ENCODE measurements at places on chromosomes 2 and 18.

- peak; percentile 70 for DNase-seq
These were observed 318.7 kb upstream of the NCKAP5 start for GRCh38 chr2:133886735-133887675.

DNA sequence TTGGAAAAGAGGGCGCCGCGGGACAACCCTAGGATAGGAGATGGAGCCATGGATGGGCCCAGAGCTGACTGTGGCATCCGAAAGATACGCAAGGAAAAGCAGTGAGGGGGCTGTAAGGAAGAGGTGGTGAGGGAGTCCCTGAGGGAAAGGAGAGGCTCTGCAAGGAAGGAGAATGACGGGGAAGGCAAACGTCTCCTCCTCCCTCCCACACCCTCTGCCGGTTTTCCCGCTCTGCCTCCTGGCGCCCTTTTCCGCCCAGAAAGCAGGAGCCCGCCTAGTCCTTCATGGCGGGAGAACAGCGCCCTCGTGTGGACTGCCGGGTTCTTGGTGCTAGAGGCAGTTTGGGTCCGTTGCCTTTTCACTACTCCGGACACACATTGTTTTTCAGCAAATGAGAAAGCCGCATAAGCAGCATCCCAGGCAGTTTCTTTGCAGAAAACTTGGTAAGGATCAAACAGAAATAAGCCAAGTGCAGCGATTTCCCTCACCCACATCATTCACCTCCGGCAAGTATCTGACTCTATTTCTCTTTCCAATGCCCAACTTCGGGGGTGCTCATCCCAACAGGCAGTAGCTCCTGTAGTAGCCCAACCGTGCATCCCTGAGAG is 200.4 kb downstream of the INO80D start:
- DNase-seq, result peak; percentile 74

- no peak for DNase-seq
These were observed 2003.8 kb upstream of the PIK3C3 start for GRCh38 chr18:39951142-39951720.

- DNase-seq, result no peak
These were observed 386.5 kb upstream of the SLC39A10 start for GRCh38 chr2:195270466-195271039.

DNA sequence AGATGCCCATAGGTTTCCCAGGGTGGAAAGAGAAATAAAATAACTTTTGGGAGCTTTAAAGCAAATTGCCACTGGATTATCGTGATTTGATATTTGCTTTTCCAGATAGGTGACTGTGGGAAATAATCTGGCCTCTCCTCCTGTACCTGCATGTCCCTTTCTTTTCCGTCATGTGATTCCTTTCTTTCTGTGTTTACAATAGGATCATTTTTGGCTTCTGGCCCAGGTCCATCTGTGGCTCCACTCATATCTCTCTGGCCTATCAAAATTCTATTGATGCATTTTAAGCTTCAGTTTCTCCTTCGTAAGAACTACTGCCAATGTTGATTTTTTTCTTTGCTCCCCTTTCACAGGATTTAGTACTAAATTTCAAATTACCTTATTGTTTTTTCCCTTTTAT is 153.6 kb downstream of the CCDC85A start:
- no peak for DNase-seq

- peak; percentile 36 for DNase-seq
These were observed 35.8 kb upstream of the CACNB4 start for GRCh38 chr2:152134488-152135280.

- peak; percentile 36 for DNase-seq
These were observed at the start of gene SERPINE2 for GRCh38 chr2:224039080-224039769. Gene SERPINE2 (minus strand): TSS chr2:224039286. CDS start chr2:224001900, 37,386 bp downstream.

GRCh38 chr2:33498291-33498956 is 22.0 kb downstream of the RASGRP3 start:
- peak; percentile 78 for DNase-seq

- DNase-seq, result no peak
These were observed at the start of gene GBX2 for GRCh38 chr2:236168110-236169080. Gene GBX2 (minus strand): TSS chr2:236168386. CDS start chr2:236167971, 415 bp downstream.

GRCh38 chr2:46674488-46674887 is 195.1 kb downstream of the TMEM247 start:
- DNase-seq, result no peak

DNA sequence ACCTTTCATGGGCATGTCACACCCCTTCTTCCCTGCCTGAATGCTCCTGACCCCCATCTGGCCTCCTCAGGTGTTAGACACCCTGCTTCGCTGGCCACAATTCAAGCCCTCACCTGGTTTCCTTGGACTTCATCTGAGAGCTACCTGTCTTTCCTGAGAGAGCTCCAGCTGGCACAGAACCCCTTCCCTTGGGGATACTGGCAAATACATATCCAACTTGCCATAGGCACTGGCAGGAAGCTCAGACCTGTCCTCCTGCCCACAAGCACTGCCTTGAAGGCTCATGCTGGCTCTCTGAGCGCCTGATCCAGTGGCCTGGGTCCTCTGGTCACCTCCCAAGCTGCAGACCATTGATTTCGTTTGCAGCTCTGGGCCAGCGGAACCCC is 74.1 kb upstream of the MAP4K3 start:
- DNase-seq, result no peak

DNA sequence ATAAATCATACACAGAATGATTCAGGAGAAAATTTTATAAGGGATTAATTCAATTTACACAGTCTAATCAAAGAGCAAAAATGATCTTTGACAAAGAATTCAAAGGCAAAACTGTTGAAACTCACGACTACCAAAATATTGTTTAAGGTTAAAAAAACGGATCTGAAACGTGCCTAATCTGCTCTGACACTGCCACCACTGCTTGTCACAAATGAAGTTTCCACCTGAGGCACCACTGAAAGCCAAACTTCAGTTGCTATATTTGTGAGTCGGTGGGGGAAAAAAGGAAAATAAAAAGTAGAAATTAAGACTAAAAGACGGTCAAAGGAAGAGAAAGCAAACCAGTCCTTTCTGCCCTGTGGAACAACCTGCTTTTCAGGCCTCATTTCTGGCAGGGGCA is 140.6 kb upstream of the DNMT3A start:
- DNase-seq, result no peak

DNA sequence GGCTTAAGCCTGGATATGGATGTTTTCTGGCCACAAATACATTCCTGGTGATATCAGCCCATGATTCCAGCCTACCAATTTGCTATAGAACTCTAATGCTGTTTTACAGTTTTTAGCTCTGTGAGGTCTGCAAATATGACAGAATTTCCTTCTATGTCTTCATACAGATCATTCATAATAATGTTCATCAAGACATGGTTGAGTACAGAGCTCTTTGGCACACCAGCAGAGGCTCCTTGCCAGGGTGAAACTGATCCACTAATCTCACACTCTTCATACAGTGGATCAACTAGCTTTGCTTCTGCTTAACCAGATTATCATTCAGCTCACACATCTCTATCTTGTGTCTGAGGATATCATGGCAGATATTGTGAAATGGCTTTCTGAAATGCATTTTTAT is 672.1 kb downstream of the STK39 start:
- DNase-seq, result no peak

DNA sequence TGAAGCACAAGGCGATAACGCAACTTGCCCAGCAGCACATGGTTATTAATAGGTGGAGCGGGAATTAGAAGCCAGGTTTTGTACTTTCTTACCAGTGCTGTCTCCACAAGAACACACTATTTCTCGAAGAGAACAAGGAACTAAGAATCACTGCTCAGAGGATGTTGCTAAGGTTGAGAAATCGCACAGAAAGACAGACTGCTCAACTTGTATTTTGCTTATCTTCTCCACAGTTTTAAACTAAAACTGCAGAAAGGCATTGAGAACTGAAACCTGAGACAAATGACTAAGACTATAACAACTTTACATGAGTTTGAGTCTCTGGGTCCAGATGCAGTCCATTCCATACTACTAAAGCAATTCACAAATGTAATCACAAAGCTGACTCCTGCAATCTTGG is 6.2 kb downstream of the PRKD3 start:
- peak; percentile 70 for DNase-seq

DNA sequence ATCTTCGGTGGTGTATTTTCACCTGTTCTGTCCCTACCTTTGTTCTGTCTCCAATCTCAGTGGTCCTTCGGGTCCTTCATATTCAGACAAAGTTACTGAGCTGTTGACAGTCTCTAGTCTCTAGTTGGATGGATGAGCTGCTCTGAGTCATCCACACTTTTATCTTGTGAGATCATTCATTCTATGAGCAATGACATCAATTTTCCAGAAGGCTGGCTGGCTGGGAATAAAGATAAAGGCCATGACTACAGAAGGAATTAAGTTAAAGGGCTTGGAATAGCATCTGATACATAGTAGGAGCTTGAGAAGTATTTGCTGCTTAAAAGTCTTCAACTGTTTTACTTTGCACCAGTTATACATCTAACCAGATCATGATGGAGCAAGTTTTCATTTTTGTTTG is 43.1 kb upstream of the SLC39A10 start:
- no peak for DNase-seq

GRCh38 chr18:67211646-67212045 is 304.9 kb downstream of the DSEL start:
- no peak for DNase-seq

DNA sequence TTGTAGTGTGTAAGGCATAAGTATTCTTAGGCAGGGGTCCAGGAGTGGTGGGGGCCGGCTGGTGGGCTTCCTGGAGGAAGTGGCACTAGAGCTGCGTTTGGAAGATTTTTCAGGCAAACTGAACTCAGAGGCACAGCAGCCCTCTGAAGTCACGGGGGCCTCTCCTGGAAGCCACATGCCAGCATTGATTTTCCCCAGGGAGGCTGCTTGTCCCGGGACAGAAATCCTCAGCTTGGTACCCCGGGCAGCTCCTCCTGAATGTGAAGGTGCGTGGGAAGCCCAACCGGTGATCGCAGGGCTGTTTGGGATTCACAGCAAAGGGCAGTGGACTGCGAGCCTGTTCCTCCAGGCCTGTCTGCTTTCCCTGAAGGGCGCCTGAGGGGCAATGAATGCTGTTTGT is 1.6 kb upstream of the PDIA6 start:
- no peak for DNase-seq

GRCh38 chr2:150549381-150549780 is 61.9 kb upstream of the RND3 start:
- no peak for DNase-seq

DNA sequence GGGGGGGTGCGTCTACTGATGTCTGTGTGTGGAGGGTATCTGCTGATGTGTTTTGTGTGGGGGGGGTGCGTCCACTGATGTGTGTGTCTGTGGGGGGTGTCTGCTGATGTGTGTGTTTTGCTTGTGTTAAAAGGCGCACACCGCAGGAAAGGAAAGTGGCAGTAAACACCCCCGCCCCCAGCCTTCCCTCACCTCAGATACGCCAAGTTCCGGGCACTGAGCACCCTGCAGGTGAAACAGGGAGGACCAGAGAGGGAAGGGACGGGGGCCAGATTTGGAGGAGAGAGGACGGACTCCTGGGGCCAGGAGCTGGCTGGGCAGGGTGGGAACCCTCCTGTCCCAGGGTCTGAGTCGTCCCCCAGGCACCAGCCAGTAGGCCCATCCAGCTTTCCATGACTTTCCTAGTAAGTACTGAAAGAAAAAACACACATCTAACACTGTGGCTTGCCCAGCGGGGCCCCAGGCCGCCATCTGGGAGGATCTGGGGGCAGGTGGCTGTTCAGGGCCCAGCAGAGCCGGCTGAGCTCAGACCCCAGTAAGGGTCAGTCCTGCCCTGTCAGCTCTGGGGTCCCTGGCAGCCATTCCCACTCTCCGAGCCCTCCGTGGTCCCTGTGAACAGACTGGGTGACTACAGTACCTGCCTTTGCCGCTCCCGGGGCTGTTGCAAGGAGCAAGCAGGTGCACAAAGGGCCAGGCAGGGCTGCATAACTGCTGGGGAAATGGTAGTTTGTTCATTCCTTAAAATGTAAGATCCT is 126.9 kb downstream of the NFATC1 start:
- DNase-seq, result no peak

- DNase-seq, result no peak
These were observed 995 bp downstream of the MBD5 start for GRCh38 chr2:148021886-148022285.

DNA sequence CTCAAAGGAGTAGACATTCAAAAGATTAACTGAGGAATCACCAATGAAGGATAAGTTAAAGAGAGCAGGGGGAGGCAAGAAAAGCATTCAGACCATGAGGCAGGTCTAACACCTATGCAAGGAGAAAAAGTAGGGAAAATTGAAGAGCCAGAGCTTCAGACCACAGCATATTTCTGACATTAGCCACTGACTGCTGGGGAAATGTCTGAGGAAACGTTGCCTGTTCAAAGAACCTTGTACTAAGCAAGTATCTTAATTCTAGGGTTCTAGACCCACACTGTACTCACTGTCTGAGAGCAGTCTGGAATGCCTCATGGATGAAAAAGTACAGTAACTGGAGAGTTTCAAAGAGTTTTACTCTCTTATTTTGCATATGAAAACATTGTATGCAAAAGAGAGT is 39.5 kb upstream of the TFPI start:
- no peak for DNase-seq

DNA sequence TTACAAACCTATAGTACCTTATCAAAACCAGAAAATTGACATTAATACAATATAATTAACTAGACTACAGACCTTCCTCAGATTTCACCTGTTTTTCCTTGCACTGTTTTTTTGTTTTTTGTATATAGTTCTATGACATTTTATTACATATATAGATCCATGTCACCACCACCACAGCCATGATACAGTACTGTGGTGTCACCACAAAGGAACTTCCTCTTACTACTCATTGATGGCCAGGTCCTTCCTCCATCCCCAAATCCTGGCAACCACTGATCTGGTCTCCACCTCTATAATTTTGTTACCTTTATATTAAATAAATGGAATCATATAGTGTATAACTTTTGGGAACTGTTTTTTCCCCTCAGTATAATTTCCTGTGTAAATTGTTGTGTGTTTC is 19.4 kb upstream of the ATP6V1B1 start:
- no peak for DNase-seq

DNA sequence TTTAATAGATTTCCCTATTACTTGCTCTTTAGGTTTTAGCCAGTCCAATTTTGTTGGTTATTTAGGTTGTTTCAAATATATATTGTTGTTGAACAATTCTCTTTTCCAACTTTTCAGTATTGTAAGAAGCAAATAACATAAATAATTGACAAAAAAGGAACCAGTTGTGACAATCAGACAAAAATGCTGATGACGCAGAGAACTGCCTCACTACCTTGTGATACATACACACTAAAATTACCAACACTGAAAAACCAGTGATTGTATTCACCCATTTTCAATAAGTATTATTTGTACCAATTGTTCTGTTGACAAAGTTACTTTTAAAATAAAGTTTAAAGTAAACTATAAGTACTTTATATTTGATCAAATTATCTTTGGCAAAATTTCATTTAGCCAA is 43.1 kb upstream of the NABP1 start:
- DNase-seq, result no peak

GRCh38 chr2:203925512-203926158 is 10.9 kb upstream of the ICOS start:
- DNase-seq, result no peak

- DNase-seq, result no peak
These were observed 818.4 kb upstream of the FSHR start for GRCh38 chr2:49972699-49973098.

GRCh38 chr2:111662039-111662770 is 221.8 kb downstream of the ANAPC1 start:
- DNase-seq, result no peak

All from GM12865 (cell line).